SK-N-MC (cell line): ENCODE measurements at places on chromosomes 2 and 18.

GRCh38 chr2:207706936-207707860 lies 4.2 kb upstream of the CCNYL1 start:
- DNase-seq: no peak

DNA sequence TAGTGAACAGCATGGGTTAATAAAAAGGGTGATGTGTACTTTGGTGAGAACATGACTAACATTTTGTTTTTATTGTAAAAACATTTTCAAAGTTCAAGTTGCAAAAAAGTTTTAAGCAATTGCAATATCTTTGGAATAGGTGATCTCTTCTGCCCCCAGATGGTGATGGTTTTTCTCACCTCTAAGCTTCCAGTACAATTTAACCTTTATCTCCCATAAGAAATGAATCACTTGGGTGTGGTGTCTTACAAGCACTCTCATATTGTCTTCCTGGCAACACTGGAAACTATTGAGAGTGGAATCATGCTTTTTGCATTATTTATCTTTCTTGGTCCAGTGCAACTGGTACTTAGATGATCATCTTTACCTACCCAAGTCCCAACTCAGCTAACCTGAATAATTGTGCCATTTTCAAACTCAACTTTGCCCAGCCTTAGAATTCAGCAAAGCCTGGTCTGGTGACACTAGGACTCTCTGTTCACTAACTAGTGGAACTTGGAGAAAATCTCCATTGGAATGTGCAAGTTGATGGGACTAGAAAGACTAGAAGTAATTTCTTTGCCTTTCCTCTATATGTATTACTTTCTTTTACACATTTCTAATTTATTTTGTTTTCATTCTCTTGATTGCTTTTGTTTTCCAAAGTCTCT lies 964.7 kb upstream of the ZEB2 start:
- no peak for DNase-seq

GRCh38 chr2:171176516-171176915 lies 15.8 kb upstream of the TLK1 start:
- no peak for DNase-seq

DNA sequence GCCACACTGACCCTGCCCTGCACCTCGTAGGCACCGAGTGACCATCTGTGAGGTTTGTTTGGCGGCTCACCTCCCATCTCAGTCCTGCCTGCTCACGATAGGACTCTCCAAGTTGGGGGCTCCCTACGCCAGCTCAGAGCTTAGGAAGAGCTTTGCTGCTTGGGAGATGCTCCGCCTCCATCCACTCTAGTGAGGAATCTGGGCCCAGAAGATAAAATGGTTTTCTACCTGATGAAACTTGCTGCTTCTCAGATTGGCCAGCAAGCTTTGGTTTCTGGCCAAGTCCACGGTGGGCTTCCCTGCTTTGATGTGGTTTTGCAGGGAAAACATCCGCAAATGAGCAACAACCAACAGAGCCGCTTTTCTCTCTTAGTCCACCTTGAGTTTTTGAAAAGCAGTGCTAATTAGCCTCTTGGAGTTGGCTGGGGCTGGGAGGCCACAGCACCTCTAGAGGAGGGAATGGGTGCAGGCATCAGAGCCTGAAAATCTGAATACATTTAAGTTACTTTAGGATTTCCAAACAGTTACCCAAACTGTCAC lies 42.2 kb downstream of the THNSL2 start:
- DNase-seq: no peak

GRCh38 chr18:34493566-34494358 lies 216.3 kb upstream of the DTNA start:
- no peak for DNase-seq

- no peak for DNase-seq
These were observed 172.0 kb upstream of the NRP2 start for GRCh38 chr2:205510345-205510744.

GRCh38 chr2:23124214-23124750 lies 260.7 kb upstream of the KLHL29 start:
- no peak for DNase-seq

DNA sequence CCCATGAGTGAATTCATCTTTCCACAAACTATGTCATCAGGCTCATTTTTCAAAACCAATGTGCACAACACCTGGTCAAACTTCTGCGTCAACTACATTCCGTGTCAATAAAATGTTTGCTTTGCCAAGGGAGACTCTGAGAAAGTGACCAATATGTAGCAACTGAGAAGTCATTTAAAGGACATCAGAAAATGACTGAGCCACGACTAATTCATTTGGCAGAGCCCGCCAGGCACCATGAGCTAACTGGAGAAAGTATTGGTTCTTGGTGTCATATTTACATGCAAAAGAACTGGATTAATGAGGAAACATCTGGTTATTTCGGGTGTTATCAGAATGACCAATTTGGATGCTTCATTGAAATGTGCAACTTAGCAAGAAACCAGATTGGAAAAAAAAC lies 7.2 kb downstream of the RND3 start:
- no peak for DNase-seq

- DNase-seq: peak; percentile 98
These were observed 11.0 kb upstream of the ALPK2 start for GRCh38 chr18:58639751-58640427.

DNA sequence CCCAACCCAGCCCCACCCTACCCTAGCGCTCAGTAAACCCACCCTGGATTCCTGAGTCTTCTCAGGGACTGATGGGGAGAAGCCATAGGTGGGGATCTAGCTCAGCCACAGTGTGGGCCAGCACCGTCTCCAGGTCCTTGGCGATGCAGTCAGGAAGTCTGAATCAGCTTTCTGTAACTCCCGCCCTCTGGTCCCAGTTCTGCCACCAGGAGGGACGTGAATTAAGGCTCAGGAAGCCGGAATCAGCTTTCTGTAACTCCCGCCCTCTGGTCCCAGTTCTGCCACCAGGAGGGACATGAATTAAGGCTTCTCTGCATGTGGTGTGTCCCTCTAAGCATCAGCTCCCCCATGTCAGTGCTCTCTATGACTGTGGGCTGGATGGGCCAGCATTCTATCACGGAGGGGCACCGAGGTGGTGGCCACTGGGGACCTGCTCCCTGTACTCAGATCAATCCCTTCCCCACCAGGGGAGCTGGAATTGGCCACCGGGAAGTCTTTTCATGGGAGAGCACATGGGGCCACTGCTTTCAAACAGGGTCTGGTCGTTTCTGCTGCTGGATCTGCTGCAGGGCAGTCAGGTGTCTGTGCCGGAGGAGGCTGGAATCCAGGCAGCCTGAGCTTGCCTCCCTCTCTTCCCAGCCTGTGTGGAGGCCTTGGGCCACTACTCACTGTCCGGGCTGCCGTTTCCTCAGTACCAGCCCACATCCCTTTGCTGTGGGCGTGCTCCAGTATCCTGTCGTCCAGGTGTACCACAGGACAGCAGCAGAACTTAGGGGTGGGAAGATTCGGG lies 24.7 kb downstream of the ASB18 start:
- DNase-seq: no peak

DNA sequence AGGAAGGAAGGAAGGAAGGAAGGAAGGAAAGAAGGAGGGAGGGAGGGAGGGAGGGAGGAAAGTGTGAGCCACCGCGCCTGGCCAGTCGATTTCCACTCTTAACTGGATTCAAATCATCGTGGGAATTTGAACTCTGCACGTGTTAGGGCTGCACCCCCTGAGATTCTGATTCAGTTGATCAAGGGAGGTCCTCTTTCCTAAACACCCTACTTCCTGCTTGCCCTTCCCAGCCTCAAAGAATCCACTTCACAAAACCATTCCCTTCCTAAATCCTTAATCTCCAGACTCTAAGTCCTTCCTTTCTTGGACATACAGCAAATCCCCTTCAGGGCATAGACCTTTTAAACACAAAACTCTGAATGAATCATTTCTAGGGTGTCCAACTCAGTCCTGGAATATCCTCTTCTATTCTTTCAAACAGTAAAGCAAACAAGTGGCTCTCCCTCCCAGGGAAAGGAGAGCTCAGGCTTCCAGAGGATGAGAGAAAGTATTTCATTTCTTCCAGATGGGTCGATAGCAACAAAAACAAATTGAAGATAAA lies 68.2 kb upstream of the MBOAT2 start:
- no peak for DNase-seq

GRCh38 chr2:149953627-149954026 lies 366.1 kb upstream of the MMADHC start:
- DNase-seq: no peak

GRCh38 chr18:42743373-42744138 lies 371.9 kb downstream of the RIT2 start:
- DNase-seq: no peak

- no peak for DNase-seq
These were observed 309.9 kb upstream of the PKDCC start for GRCh38 chr2:41737888-41738287.

DNA sequence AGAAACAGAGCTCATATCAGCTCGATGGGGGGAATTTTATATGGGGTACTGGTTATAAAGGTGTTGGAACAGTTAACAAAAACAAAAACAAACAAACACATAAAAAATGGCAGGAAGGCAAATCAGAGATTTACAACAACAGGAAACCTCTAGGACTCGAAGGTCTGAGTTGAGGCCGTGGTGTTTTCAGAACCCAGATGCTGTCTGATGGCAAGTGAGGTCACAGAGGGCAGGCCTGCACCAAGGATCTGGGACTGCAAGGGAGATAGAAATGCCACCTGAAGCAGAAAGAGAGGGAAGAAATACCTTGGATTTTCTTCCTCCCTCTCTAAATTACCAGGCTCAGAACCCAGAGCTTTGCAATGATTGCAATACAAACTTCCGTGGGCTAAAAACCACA lies 429.5 kb downstream of the ZNF521 start:
- DNase-seq: no peak

GRCh38 chr2:133424876-133425275 lies 143.4 kb downstream of the NCKAP5 start:
- DNase-seq: no peak

GRCh38 chr2:239926587-239927232 lies 98.4 kb downstream of the NDUFA10 start:
- no peak for DNase-seq

- DNase-seq: no peak
These were observed 34.8 kb upstream of the ACAA2 start for GRCh38 chr18:49848115-49848514.

DNA sequence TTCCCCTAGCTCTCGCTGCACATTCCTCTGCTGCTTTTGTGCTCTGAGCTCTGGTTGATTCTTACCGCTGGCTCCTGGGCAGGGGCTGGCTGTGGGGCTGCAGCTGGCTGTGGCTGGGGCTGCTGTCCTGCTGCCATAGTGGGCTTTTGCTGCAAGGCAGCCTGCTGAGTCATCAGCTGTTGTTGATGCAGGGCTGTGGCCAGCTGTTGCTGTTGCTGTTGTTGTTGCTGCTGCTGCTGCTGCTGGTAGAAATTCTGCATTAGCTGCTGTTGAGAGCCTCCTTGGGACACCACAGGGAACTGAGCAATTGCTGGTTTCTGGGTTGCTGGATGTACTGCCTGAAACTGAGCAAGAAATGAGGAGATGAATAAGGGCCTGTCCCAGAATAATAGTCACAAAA lies 77.2 kb upstream of the NFU1 start:
- no peak for DNase-seq

DNA sequence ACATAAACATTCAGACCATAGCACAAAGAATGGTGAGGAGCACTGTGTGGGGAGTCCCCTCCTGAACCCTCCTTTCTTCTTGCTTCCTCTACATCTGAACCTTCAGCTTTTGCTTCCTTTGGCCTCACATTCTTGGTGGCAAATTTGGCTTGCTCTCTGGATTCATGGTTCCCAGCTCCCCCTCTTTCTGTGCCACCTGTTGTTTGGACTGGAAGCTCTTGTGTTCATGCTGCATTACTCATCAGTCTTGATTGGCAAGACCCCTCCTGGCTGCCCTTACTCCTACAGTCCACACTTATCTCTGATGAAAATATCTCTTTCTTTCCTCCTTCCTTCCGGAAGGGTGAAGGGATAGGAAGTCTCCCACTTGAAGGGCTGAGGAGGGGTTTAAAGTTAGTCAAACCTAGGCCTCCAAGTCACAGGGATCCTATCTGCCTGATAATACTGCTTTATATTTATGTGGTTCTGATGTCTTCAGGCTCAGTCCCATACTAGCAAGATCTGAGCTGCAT lies 70.0 kb downstream of the MYO3B start:
- no peak for DNase-seq

GRCh38 chr2:25044011-25044410 lies 2.1 kb downstream of the EFR3B start:
- no peak for DNase-seq

DNA sequence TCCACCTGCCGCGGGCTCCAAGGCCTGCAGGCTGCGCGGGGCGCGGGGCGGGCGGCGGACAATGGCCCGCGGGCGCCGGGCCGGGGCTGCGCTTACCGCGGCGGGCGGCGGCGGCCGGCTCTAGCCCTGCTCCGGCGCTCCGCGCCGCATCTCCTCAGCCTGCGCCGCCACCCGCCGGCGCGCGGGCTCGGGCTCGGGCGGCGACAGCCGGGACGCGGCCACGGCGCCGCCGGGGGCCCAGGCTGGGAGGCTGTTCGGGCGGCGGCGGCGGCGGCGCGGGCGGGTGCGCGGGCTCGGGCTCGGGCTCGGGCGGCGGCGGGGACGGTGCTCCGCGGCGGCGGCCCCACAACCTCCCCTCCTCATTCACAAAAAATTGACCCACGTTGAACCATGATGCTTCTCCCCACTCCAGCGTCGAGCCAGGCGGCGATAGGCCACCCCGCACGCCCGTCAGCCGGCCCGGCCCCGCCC lies at the start of gene HDAC4:
Gene HDAC4 (minus strand): TSS at position 425 of the 471 bp plus-strand sequence. CDS start 48,321 bp downstream, outside the sequence.
- DNase-seq: no peak

DNA sequence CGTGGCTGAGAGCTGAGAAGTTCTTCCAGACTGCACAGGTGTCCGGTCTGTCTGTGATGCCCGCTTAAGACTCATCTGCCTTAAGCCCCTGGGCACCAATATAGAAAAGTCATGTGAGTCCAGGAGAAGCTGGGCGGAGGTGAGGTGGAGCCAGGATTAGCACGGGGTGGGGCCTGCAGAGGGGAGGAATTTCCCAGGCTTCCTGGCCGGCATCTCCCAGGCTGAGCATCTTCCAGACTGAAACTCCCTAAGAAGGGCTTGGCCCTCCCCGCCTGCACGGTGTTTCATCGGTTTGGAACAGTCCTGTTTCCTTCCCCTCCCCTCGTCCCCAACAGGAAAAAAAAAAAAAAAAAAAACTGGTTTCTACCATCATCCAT lies 270.3 kb downstream of the ATAD2B start:
- no peak for DNase-seq

GRCh38 chr2:103986001-103986400 lies 867.9 kb upstream of the POU3F3 start:
- no peak for DNase-seq

- peak; percentile 78 for DNase-seq
These were observed 120.4 kb downstream of the L3MBTL4 start for GRCh38 chr18:6294148-6294784.

GRCh38 chr2:10135296-10136089 lies 13.0 kb downstream of the RRM2 start:
- DNase-seq: no peak

- no peak for DNase-seq
These were observed 148.5 kb downstream of the FMNL2 start for GRCh38 chr2:152483276-152484063.

DNA sequence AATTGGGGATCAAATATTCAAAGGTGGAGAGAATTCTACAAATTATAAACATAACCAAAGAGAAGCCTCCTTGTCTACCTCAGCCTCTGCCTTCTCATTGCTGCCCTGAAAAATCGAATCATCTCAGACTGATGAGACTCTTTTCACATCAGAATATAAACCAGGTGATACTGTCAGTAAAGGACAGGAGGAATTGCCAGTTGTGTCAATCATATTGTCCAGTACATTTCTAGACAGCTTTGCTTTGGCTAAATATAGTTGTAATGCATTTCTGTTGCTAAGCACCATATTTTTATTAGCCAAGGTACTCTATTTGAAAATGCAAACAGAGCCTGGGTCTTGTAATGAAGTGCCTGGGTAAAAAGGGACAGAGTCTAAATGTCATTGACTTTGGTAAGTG lies 92.6 kb upstream of the TLK1 start:
- DNase-seq: no peak
